ENCODE measurements at places on chromosomes 7 and 10.
A peak's percentile ranks its signal among the peaks of the same experiment; 100 is the strongest.

GRCh38 chr10:133165556-133166503, 5.8 kb downstream of the KNDC1 start:
- no peak for DNase-seq

DNA sequence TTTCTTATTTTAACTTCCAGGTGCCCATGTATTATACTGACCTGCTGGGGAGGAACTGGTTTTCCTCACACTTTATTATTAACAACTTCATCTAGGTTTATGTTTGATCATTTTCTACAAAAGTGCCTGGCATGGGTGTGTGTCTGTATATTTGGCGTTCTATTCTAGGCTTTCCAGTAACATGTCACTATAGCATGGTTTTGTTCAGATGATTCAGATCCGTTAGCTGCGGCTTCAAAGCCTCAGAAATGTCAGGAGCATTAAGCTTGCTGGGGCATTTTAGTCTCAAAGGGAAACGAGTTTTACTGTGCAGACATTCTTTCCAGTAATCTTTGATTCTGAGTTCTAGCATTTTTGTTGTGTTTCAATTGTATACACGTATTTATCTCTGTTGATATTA, 2.3 kb downstream of the INPP5A start:
- DNase-seq: no peak

- DNase-seq: peak; percentile 32
These were observed 81.9 kb upstream of the CALN1 start for GRCh38 chr7:72493850-72494661.

DNA sequence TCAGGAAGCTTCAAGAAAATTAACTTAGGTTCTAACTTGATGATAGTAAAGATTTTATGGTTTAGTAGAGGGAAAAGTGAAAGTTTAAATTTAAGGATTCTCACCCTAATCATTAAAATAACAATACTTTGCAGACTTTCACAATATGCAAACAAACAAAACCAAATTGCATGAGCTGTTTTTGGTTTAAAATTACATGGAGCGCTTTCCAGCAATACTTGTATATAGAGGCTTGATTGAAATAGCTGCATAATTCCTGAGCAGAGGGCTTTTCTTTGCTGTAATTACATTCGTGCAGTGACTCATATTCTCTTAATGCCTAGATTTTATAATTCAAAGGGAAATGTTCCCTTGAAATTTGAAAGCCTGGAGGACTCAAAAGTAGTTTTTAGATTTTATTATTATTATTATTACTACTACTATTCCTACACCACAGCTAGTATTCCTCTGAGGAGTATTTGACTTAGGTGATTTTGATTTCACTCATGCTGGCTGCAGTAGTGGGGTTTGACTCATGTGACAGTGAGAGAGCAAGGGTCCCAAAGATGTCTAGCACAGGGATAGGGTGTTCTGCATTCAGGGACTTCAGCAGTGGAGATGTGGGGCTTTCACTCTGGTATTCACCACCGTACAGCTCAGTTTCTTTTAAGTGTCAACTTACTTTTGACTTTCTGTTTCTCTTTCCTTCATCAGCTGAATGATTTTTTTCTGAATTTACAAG, 138.1 kb downstream of the ADAM22 start:
- peak; percentile 1 for DNase-seq

- DNase-seq: no peak
These were observed 85.8 kb downstream of the PAXIP1 start for GRCh38 chr7:154916856-154917807.

DNA sequence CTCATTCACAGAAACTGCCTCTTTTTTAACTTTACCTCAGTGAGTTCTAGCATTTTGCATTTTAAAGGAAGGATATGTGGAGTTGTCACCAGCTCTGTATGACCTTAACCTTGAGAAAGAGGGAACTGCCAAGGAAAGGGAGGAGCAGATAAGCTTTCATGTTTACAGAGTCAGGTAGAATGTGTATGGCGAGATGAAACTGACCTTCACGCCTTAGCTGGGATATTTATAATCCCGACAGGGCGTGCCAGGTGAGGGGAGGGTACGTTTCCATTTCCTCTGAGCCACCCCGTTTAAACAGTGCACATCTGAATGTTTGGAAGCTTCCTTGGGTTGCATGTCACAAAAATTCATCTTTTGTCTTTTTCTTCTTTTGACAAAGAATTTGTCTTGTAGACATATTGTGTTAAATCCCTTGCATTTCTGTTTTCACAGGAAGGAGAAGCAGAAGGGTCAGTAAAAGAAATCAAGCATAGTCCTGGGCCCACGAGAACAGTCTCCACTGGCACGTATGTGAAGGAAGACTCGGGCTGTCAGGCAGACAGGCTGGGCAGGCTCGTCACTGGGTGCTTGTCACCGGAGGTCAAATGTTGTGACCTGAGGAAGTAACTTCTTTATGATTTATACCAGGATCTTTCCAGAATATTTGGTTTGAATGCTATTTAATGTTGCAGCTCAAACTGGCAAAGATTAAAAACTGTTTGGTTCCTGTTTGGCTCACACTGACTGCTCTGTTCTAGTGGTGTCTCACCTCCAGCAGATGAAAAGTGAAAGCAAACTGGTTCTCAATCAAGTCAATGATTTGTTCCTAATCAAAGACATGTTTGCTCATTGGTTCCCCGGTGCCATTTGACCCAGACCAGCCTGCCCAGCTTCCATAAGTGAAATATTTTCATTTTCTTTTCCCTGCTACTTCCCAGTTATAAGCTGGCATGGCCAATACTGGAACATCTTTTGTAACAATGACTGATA, 16.2 kb downstream of the OPTN start:
- DNase-seq: no peak

GRCh38 chr10:106183041-106183440, 981.5 kb downstream of the SORCS1 start:
- no peak for DNase-seq

GRCh38 chr7:77308792-77309191, 107.4 kb downstream of the GSAP start:
- no peak for DNase-seq

DNA sequence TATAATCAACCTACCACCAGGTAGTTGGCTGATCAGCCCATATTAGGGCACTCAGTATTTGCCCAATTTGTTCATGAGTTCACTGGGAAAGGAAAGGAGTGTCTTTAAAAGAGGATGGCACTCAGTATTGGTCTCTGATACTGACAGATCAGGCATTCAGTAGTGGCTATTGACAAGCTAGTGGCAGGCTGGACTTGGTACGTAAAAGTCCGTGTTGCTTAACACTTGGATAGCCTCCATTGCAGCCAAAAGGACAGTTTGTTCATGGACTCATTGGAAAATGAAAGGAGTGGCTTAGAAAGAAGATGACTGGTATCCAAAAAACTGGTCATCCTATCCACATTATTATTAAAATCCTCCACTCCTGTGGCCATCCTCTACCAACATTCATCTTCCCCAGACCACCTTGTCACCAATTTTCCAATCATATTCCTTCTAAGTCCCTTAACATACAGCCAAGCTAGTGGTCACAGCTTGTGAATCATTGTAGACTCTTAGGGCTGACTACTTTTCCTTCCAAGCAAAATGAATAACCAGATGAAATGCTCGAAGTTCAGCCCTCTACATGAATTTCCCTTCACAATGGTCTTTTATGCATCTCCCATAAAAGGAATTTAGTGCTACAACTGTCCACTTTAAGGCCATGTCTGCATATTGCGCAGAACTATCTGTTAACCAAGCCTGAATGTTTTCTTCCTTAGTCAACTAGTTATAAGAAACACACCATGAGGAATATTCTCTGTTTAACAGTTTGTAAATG, 78.6 kb upstream of the MAGI2 start:
- DNase-seq: no peak

- no peak for DNase-seq
These were observed 913.8 kb downstream of the KCNMA1 start for GRCh38 chr10:76723844-76724243.

- no peak for DNase-seq
These were observed 11.6 kb downstream of the MTPN start for GRCh38 chr7:135965602-135966001.

DNA sequence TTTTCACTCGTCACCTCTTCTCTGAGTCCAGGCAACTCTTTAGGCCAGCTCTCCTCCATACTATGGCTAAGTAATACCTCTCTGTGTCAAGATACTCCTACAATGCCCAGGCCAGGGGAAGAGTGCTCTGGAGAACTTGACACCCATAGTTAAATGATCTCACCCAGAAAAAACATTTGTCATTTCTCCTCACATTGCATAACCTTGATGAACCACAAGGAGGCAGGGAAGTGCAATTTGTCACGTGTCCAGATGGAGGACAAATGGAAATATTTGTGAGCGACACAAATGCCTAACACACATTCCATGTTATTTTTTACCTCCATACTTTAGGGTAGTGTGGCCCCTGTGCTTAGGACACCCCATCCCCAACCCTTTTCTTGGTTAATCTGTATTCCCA, 78.3 kb downstream of the HTR7 start:
- DNase-seq: no peak

- no peak for DNase-seq
These were observed 22.3 kb upstream of the FAM133B start for GRCh38 chr7:92612501-92612900.

GRCh38 chr10:955127-955819, 23.8 kb upstream of the LARP4B start:
- no peak for DNase-seq

DNA sequence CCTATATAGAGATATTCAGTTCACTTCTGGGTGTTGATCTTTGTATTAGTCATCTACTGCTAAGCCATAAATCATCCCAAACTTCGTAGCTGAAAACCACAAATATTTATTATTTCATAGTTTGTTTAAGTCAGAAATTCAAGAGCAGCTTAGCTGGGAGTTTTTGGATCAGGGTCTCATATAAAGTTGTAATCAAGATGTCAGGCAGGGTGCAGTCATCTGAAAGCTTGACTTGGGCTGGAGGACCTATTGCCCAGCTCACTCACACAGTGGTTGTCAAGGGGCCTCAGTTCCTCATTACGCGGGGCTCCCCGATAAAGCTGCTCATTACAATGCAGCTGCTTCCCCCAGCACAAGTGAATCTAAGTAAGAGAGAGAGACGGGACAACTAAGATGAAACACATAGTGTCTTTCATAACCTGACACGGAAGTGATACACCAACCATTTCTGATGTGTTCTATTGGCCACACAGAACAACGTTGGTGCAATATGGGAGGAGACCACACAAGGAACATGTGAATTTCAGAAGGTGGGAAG, 15.7 kb downstream of the PPP1R3C start:
- no peak for DNase-seq

DNA sequence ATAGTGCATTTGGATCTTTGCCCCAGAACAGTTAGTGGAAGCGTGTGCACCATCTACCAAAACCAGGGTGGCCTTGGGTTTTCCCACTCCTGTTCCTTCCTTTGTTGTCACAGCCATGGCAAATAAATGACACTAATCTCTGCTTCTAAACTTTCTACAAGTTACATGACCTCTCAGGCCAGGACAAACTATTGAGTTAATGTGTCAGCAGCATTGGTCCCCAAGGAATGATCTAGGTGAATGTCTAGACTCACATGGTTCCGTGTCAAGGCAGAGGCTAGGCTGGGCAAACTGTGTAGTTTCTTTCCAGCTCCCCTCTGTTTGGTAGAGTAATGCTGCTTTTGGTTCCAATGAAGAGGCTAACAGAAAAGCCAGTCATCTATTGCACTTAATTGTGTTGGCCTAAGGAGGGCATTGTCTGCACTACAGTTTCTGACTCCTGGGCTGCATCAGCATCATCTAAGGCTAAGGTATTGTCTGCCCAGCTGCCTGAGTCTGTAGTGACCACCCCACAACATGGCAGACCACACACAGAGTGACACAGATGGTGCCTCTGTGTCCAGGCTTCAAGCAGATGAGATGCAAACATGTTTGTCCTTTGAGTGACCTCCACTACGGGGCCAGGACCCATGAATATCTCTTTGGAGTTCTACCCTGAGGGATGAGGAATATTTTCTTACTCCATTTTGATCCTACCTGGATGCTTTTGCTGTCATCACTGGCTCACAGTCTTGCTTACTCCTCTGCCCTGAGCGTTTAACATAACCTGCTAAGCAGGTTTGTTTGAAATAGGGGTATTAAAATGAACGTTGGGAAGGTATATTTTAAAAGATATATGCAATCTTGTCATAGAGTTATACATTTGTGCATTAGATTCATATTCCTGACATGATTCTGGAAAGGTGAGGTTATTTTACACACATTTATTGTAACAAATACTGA, 1.7 kb downstream of the CYP3A4 start:
- no peak for DNase-seq

DNA sequence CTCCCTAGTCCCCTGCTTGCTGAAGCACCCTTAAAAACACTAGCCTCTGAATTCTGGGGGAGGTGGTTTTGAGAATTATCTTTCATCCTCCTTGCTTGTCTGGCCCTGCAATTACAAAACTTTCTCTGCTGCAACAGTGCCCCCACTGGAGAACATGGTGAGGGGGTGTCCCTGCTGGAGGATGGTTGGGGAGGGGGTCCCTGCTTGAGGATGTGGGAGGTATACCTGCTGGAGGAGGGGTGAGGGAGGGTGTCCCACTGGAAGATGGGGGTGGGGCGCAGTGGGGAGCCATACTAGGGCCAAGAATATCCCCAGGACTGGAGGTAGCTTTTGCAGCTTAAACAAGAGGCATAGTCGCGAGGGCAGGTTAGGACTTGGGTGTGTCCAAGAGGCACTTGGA, 3.2 kb upstream of the POLM start:
- no peak for DNase-seq

GRCh38 chr7:55101359-55101758, 82.5 kb downstream of the EGFR start:
- no peak for DNase-seq

DNA sequence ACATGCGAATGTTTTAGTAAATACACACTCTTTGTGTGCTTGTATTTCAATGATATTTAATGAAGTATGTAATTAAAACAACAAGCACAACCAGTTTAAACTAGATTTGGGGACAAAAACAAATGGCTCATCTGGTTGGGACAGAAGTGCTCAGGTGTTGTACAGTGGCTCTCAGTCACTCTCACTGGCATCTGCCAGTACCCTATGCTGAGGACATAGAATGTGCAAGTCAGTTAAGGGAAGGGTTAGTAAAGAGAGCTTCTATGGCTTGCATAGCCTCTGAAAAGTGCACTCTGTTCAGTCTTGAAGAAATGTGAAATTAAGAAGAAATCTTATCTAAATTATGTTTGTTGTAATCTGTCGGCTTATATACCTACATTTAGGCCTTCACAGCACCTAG, 183.0 kb downstream of the LRRC4 start:
- no peak for DNase-seq

GRCh38 chr7:53656881-53657280, 621.4 kb downstream of the POM121L12 start:
- DNase-seq: no peak

DNA sequence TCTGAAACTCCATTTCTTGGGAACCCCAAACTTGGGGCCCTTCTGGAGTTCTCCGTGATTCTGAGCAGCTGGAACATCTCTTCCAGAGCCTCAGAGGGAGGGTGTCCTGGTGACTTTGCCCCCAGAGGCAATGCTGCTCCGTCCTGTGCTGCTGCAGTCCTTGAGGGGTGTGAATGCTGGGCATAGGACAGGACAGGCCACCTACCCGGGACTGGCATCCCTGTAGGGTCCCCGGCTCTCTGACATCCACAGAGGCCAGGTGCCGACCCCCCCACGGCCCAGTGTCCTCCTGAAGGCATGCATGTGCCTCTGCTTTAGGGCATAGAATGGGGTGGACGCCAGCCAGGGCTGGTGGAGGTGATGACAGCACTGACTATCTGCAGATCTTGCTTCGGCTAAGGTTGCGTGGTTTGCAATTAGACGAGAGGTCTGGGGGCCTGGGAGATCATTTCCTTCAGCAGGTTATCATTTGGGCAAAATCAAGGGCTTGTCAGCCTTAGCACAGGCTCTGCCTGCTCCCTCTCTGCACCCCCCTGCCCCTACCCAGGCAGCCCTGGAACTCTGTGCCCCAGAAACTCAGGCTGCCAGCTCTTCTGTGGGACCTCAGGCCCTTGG, 136.9 kb upstream of the GPR26 start:
- no peak for DNase-seq

All from GM12891 (cell line).